ENCODE measurements at places on chromosomes 5 and 9. TPM values are rescaled to one million over a fixed set of nuclear protein-coding genes. Genes with fewer than 3 reads are reported as not detected.

Gene NLN
- 61.6 TPM for total RNA-seq

DNA sequence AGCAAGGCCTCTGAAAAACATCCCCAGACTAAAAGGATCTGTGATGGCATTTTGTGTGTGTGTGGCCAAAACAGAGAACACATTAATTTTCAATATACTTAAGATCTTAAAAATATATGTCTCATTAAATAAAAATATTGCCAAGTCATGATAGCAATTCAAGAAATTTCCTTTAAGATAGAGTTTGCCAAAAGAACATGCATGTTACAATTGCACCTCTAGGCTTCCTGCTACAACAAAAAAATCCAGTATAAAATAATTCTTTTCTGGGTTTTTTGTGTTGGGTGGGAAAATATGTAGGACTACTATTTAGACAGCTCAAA lies 5.2 kb downstream of the ANXA1 start:
- DNase-seq = no peak

Gene RETREG1
- 71.3 TPM for total RNA-seq

DNA sequence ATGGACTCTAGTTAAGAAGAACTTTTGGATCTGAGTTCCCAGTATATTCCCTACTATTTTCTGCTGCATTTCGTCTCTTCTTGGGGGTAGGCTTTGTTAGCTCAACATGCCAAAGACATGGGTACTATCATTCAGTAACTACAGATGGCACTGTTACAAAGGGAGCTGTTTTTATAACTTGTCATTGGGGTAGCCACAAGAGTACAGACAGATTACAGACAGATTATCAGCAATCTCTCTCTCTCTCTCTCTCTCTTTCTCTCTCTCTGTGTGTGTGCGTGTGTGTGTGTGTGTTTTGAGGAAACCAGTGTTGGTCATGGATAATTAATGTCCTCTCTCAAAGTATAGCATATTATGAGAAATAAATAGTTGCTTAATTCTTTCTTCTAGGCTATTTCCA lies 116.1 kb downstream of the WDR70 start:
- DNase-seq = no peak

- DNase-seq = no peak
These were observed 12.1 kb downstream of the NR4A3 start for GRCh38 chr9:99833735-99834134.

DNA sequence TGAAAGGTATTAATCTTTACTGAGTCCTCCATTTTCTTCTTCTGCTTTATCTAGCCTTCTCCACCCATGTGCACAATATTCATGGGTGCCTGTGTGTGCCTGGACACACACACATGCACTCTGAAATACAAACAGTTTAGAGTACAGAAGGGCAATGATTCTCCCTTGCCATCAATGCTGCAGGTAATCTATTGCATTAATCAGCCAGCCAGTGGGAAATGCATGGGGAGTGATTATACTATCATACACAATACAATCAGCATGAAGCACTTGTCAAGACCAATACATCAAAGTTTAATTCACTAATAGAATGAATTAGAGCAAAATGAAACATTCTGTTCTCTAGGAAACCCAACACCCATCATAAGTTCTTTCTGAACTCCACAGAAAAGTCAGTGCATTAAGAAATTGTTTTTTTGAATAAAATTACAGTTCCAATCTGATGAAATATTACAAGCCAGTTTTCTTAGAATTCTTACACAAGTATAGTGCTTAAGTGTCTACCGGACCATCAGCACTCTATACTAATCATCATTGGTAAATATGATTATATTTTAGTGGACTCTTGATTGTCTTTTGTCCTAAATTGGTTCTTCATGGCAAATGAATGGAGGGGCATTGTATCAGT lies 172.2 kb downstream of the ZSWIM6 start:
- DNase-seq = no peak

DNA sequence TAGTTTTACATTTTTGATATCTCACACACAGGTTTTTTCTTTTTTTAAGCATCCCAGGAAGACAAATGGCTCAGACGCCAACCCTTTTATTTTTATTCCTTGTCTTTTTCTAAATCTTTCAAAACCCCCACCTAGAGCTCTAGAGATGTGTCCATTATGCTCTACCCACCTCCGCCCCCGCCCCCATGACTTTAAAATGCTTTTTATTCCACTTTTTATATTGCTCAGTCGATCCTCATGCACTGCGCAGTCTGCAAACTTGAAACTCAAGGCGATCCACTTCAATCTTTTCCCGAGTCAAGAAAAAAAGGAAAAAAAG lies 411 bp upstream of the MAT2B start:
- DNase-seq = no peak

DNA sequence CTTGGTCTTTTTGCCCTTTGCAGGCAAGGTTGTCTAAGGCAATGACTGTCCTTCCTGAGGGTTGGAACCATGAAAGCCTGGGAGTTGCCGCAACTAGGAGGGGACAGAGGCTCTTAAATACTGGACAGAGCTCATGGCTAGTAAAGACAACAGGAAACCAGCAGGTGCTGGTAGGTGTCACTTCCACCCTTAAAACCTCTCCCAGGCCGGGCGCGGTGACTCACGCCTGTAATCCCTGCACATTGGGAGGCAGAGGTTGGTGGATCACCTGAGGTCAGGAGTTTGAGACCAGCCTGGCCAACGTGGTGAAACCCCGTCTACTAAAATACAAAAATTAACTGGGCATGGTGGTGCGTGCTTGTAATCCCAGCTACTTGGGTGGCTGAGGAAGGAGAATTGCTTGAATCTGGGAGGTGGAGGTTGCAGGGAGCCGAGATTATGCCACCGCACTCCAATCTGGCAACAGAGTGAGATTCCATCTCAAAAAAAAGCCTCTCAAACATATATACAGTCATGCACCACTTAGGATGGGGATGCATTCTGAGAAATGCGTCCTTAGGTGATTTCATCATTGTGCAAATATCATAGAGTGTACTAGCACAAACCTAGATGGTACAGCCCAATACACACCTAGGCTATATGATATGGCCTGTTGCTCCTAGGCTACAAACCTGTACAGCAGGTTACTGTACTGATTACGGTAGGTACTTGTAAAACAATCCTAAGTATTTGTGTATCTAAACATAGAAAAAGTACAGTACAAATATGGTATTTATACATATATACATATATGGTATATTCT lies 102.7 kb downstream of the HSPA4 start:
- DNase-seq = no peak

- DNase-seq = no peak
These were observed 74.2 kb downstream of the C9orf152 start for GRCh38 chr9:110133608-110134210.

Gene SMC2
- 14.5 TPM for total RNA-seq

DNA sequence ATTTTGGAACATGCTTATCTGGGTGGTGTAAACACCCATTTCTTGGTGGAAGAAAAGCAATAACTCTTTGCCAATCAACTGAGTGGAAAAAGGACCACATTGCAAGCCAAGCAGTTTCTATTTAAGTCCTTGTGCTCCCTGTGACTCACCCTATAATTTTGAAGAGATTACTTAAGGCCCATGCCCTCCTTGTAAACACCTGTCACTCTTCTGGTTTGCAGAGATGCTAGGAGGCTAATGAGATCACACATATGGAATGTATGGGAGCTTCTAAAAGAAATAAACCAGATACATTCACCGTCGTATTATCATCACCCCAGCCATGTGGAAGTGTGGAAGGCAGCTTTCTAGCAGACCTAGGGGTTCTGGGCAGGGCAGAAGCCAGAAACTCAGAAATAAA lies 337.1 kb downstream of the GADD45G start:
- DNase-seq = no peak

Gene PHYHD1
- 1.1 TPM for total RNA-seq

DNA sequence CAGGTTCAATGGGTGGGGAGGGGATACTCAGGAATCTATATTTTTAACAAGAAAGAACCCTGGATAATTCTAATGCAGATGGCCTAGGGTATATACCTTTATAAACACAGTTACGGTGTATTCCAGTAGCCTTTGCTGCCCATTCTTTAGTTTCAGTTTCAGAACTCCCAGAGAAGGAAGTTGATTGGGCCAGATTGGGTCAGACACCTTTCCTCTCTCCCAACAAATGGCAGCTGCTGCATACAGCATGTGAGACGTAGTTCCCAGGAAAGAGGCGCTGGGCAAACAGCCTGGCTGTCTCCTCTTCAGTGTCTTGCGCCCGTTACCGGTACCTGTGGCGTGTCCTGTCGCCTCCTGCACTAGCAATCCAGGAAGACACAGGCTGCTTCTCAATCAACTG lies 20.4 kb downstream of the ACO1 start:
- no peak for DNase-seq

DNA sequence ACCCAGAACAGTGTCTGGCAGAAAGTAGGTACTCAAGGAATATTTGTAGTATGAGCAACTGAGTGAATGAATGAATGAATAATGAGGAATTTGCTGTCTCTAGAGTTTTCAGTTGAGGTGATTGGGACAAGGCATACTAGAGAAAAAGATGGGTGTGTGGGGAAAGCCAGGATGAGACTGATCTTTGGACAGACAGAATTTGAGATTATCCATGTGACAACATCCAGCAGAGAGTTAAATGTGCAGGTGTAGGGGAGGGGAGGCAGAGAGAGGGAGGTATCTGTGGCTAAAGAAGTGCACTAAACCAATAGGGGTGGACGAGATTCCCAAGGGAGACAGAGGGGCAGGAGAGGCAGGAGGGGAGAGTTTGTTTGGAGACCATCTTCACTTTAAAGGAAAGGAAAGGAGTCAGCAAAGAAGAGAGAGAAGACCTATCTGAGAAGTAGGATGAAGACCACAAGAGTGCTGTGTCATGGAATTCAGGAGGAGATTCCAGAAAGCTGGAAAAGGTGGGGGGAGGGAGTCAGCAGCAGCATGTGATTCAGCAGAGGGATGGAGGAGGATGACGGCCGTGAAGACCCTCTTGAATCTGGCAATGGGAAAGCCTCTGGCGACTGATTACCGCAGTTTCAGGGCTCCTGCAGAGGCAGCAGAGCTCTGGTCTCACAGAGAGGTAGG lies 3.2 kb downstream of the CPLX2 start:
- no peak for DNase-seq

GRCh38 chr5:151213803-151214613 lies 9.9 kb downstream of the CCDC69 start:
- DNase-seq = no peak

Gene TXN
- total RNA-seq = 98.9 TPM

GRCh38 chr5:117454716-117455212 lies 880.1 kb upstream of the SEMA6A start:
- DNase-seq = no peak

Gene TMEM174
- total RNA-seq = not detected

Gene NEUROG1
- total RNA-seq = 1.1 TPM

DNA sequence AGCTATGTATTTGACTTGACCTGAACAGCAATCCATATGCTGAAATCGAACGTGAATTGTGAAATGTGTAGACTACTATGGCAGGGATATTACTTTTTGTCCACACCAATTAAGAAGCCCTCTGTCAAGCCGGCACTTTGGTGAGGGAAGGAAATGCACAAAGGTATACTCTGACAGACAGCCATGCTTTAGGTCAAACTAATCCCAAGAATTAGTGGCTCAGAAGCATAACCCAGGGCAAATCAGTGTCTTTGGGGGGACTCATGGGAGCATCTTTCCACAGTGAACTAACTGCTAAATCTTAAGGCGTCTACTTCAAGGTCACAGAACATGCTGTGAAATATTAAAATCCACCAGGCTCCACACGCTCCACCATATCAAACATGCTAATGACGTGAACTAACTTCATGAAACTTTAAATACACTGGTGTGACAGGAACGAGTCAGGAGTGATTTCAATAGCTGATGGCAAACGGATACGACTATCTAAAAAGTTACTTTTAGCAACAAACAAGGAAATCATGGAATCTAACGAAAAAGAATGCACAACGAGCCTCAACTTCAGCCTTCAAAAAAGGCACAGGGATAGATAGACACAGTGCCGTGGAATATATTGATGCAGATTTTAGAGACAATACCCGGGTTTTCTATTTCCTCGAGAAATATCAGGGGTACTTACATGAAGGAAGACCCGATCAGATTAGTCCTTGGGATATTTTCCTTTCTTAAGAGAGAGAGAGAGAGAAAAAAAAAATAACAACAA lies 527 bp downstream of the MEF2C start:
- no peak for DNase-seq

- no peak for DNase-seq
These were observed 28.0 kb upstream of the SYK start for GRCh38 chr9:90773617-90774016.

- DNase-seq = no peak
These were observed 159.8 kb upstream of the KLF9 start for GRCh38 chr9:70574151-70574837.

Gene GFPT2
- 11.4 TPM for total RNA-seq

- no peak for DNase-seq
These were observed 626 bp downstream of the PSD2 start for GRCh38 chr5:139796061-139796806.

Gene ARSI
- 0.31 TPM for total RNA-seq

DNA sequence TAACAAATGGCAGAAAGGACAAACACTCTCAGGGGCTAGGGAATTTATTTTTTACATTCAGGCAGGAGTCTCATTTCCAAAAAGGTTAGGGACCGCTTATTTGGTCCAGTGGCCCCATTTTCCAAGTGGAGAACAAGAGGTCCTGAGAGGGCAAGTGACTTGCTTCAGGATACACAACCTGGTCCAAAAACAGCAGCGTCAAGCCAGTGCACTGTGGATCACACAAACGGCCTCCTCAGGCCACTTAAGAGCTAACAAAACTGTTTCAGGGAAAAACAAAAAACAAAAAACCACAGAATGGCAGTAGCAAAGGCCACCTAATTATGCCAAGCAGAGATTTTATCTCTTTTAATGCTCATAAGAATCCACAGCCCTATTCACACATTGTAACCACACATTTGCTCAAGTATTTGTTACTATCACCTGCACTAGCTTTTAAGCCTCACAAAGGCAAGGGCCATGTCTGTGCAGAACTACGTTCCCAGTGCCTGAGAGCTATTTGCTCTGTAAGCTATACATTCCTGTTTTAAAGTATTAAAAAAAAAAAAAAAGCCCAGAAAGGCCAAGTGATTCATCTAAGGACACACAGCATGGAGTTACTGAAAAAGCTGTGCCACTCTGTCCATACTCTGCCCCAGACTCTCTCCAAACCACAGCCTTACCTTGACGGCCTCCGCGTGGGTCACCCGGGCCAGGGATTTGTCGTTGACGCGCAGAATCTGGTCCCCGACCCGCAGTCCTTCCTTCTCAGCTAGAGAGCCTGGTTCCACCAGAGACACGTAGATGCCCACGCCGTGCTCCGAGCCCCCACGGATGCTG lies 1.5 kb downstream of the WHRN start:
- no peak for DNase-seq

Gene PCDHB15
- total RNA-seq = 22.1 TPM

Gene CAMLG
- total RNA-seq = 85.9 TPM

DNA sequence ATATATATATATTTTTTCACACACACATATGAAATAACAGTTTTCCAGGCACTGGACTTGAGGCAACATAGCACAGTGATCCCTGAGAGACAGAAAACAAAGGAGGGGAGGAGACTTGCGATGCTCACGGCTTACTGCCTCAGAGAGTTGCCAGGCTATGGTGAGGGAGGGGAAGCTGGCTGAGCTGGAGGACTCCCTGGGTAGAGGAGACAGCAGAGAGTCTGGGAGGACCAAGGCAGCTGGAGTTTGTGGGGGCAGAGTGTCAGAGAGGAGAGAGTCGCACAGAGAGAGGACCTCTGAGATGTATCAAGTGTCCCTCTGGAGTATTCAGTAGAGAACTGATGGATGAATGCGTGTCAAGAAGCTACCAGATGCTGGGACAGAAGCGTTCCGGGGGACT lies 23.1 kb upstream of the QSOX2 start:
- no peak for DNase-seq

Gene GLRA1
- total RNA-seq = 0.16 TPM

GRCh38 chr5:56908942-56909293 lies 478 bp upstream of the SETD9 start:
- DNase-seq = no peak

- DNase-seq = no peak
These were observed 15.5 kb downstream of the SLC44A1 start for GRCh38 chr9:105259731-105260612.
